Thoracic aorta (tissue), 2 donors: ENCODE measurements at places on chromosomes 2 and 18.

DNA sequence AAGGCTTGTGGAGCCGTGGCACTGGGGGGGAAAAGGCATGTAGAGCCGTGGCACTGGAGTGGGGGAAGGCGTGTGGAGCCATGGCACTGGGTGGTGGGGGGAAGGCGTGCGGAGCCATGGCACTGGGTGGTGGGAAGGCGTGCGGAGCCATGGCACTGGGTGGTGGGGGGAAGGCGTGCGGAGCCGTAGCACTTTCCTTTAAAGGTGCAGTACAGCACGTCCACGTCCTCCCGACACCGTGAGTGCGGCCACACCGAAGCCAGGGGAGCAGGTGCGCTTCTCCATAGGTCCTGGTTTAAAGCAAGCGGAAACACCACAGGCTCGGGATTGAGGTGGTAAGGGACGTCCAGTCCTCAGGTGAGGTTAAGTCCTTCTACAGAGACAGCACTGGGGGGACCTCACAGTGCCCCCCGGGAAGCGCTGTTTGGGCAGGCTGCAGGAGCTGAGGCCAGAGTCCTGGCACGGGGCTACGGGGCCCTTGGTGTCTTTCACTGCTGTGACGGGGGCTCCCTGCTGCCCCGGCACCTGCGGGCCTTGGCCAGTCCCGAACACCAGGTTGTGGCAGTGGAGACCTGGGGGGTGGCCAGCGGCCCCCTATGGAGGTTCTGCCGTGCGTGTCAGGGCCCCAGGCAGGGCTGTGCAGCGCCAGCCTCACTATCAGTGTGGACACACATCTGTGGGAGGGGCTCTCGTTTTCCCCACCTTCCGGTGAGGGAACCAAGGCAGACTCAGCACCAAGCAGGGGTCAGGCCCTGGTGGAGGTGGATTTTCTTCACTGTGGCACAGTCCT is 93.0 kb upstream of the CTDP1 start:
- DNase-seq = no peak

GRCh38 chr2:239962890-239963591 is 62.1 kb downstream of the NDUFA10 start:
- DNase-seq = no peak

GRCh38 chr2:2779727-2780126 is 448.7 kb upstream of the MYT1L start:
- no peak for DNase-seq

- DNase-seq = no peak
These were observed 58.5 kb upstream of the TMEM18 start for GRCh38 chr2:735670-736218.

- no peak for DNase-seq
These were observed 221.5 kb downstream of the RIT2 start for GRCh38 chr18:42893977-42894376.

- DNase-seq = no peak
These were observed 168.6 kb downstream of the PTPRM start for GRCh38 chr18:7735626-7736175.

GRCh38 chr18:25985707-25986394 is 104.6 kb downstream of the SS18 start:
- no peak for DNase-seq

DNA sequence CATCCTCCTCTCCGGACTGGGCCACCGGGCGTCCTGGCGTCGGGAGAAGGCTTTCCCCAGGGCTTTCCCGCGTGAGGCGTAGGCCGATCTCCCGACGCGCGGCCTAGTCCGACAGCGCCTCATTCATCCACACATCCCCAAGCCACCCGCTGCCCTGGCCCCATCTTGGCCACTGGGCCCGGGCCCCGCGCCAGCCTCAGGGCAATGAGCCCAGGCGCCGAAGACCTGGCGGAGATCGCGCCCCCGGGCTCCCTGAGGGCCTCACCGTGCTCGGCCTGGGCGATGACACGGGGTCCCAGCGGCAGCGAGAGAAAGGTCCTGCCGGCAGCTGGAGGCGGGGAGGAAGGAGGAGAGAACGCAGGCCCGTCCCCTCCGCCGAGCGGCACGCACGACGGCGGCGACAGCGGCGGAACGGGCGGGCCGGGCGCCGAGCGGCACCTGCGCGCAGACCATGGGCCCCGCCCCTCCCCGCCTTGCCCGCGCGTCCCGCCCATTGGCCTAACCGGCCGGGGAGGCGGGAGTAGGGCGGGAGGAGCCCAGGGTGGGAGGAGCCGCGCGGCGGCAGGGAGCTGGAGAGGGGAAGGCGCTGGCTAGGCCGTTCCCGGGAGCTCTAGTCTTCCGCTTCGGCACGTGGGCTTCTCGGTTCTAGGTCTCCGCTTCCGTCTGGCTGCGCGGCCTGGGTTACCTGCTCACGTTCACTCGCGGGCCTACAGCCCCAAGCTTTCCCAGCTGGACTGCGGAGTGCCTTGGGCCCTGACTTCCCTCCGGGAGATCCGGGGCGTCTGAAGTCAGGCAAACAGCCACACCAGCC is at the start of gene OLA1:
Gene OLA1, minus strand, starts transcription at position 346 of the 811 bp plus-strand sequence. CDS start 1,717 bp downstream, outside the sequence.
- DNase-seq = peak; percentile 66
